Activated CD8-positive, alpha-beta memory T cell treated with anti-CD3 and anti-CD28 coated beads for 4 hours (primary cell): ENCODE measurements at places on chromosomes 7 and 10.

- no peak for DNase-seq
Measured at GRCh38 chr10:132612571-132613504, 75.3 kb downstream of the INPP5A start.

- no peak for DNase-seq
Measured at GRCh38 chr7:82615527-82615926, 171.9 kb upstream of the CACNA2D1 start.

DNA sequence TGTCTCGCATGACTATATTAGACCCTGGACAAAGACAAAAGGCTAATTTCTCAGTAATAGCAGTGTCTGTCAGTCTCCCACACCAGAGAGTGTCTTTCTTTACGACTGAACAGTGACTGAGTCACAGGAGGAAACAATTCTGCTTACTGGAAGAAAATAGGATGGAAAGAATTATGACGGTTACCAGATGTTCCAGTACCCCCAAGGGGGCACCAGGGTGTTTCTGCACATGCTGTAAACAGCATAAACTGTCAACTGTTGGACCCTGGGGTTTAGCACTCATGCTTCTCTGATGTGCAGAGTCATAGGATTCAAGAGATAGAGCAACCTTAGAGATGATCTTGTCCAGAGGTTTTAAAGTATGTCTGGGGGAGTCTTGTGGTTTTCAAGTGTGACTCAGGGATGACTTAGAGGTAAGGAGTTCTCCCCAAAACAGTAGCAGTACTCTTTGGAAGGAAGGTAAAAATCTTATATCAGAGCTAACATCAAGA lies 291.7 kb downstream of the THSD7A start:
- no peak for DNase-seq

GRCh38 chr7:26397796-26398426 lies 106.2 kb downstream of the SNX10 start:
- no peak for DNase-seq

DNA sequence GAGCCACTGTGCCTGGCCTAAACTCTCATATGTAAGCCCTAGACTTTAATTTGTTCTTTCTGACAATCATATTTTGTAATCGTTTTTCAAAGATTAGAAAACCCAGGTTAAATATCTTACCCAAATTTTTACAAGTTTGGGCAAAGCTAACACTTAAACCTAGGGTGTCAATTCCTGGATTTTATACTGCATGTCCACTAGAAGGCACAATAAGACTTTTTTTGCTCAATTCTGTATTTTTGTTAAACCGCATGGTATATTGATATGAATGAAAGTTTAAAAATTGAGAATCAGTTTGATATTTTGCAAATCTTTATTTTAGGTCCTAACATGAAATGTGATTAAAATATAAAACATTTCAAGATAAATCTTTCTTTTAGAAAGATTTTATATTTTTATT lies 29.3 kb downstream of the DYNC2I1 start:
- DNase-seq: no peak

- DNase-seq: no peak
Measured at GRCh38 chr7:153590136-153590535, 462.1 kb upstream of the DPP6 start.

GRCh38 chr10:46227571-46227935 lies 59.2 kb upstream of the ANTXRL start:
- DNase-seq: no peak

- no peak for DNase-seq
Measured at GRCh38 chr7:128356546-128357216, 4.8 kb downstream of the PRRT4 start.

- DNase-seq: no peak
Measured at GRCh38 chr7:135929249-135929648, 47.9 kb downstream of the MTPN start.

DNA sequence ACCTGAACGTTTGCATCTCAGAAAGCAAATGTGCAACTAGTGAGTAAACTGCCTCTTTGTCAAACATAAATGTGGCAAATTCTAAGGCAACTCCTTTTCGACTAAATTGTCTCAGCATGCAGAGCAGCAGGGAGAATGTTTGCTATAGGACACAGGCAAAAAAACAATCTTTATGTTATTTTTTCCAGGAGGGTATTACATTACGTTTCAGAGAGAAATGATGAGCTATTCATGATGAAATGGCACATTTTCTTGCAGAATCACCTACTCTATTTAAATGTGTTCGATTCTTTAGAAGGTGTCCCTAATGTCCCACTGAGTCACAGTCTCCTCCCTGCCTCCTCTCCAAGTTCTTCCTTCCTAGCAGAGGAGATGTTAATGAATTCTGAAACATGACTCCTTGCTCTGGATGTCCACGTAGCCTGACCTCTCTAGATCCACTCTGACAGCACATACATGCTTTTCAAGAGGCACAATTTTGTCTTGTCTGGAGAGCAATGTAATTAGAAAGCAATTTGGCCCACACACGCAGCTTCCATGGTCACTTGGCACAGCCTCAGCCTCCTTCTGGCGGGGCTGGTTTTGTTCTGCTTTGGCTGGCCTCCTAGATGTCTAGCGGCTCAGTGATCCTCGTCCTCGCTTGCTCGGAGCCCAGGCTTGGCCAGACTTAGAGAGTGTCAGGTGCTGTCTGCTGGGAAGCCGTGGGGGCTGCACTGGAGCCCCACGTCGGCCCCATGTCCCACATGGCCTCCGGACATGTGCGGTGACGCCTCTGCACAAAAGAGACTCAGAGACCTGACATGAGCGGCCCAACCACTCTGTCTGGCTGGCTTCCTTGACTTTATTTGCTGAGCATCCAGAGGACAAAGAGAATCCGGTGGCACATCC lies 125.7 kb upstream of the ZNF438 start:
- no peak for DNase-seq

- DNase-seq: no peak
Measured at GRCh38 chr10:120386896-120387295, 70.1 kb upstream of the PLPP4 start.

DNA sequence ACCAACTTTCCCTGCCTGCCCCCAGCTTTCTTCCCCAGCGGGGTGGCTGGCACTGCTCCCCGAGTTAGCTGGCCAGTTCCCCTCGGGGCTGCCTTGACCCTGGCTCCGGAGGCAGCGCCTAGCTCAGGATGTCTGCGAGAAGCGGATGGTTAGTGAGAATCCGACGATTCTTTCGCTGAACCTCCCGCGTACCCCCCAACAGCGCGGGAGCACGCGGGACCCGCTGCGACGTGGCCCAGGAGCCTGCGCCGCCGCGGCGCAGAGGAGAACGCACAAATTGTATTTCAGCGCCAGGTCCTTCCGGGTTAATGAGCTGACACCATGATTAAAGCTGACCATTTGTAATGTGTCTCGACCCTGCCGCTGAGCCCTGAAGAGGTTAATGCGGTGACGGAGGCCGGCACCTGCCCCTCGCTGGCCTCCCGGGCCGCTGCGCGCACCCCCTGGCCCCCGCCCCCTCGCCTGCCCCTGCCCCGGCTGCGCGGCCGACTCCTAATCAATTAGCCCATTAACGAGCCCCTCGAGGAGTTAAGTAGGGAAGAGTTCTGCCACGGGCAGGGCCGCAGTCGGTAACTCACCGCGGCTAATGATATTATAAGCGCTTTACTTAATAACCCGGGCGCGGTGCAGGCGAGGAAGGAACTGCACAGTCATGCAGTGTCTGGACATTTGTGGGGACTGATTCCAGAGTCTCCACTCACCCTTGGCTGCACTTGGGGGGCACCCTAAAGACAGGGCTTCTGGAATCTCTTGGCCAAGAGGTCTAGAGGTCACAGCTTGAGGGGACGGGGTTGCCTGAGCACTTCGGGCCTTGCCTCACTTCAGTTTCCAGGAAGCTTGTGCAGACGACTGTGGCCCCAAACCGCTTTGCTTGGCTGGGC lies 1.7 kb upstream of the HMX2 start:
- DNase-seq: no peak

DNA sequence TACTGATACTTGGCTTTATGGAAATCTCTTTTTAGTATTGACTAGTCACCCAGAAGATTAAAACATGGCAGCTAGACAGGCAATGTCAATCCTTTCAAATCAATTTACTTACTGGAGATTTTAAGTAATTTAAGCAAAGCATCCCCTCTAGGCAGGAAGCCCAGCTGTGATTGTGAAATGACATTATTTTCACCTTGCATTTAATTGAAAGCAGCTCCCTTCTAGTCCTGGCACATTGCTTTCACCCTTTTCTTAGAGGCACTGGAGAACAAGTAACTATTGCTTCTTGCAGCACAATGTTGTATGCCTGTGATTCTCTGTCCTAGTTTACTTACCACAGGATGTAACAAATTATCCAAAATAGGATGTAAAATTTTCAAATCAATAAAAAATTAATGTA lies 13.3 kb downstream of the ST7 start:
- no peak for DNase-seq

GRCh38 chr7:55109404-55110167 lies 90.8 kb downstream of the EGFR start:
- no peak for DNase-seq

GRCh38 chr10:3199488-3199887 lies 26.9 kb upstream of the PITRM1 start:
- no peak for DNase-seq

DNA sequence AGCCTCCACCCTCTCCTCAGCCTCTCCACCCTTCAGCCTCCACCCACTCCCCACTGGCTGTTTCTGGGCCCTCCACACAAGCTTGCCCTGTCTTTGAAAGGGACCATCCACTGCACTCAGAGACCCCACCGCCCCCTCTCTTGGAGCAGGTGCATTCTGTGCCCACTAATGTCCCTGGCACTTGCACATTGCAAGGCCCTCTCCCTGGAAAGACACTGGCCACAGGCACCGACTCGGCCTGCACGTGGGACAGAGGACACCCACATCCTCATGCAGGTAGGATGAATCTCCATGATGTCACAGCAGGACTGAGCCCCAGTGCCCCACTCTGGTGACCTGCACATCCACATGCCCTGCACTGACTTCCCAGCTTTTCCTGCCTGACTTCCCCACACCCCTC lies 36.8 kb upstream of the EBF3 start:
- DNase-seq: no peak
